ENCODE measurements at places on chromosomes 1 and 21.

GRCh38 chr21:34962586-34963222 lies 86.4 kb downstream of the RUNX1 start:
- no peak for DNase-seq

DNA sequence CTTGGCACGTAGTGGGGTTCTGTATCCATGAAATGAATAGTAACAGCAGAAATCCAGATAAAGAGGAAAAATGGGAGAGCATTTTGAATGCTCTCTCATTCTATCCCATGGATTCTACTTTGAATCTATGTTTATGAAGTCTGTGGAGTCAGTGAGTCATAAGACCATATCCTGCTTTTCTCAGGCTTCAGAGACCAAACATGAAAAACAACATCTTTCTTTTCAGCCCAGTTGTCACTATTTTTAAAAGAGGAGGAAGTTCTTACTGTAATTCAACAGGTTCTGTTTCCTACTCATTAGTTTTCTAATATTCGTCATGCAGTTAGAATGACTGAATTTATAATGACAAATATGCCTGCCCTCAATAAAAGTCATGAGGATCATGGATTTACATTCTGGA lies 39.4 kb upstream of the CD55 start:
- no peak for DNase-seq

DNA sequence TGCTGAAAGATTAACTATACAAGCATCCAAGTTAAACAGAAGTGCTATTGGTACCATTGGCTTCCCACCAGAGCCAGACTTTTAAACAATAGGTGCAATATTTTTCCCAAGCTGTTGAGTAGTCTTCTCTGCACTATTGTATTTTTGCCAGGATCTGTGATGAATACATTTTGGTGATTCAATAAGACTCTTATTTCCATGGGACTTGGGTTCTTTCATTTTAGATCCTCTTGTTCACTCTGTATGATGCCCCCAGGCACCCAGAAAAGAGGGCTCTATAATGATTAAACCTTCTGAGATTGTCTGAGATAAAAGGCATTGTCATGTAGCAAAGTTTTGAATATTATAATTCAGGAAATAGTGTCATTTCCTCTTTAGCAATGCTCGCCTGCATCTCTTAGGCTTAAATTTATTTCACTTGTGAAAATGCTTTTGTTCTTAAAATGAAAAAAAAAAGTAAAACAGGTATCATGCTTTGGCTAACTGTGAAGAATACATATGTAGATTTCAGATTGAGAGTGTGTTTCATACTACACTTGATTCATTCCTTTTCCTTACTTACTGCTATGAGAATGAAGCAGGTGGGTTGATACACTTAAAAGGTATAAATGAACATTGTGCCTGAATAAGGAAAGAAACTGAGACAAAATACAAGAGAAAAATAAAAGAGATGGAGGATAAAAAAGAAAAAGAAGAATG lies 275.0 kb downstream of the HMCN1 start:
- no peak for DNase-seq

DNA sequence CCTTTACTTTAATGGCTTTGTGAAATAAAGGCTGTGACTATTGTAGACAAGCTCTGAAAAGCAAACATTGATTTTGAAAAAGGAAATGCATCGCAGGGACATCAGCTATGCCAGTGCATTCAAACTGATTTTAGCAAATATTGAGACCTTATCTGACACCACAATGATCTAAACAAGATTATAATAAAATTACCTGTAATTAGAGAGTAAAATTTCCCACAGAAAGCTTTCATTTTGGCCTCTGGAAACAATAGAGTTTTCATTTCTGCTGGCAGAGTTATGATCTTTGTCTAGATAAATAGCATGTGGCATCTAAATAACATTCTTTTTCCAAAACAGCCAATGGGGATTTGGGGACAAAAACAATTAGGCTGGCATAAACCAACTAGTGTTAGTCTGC lies 650.4 kb upstream of the PRMT6 start:
- no peak for DNase-seq

DNA sequence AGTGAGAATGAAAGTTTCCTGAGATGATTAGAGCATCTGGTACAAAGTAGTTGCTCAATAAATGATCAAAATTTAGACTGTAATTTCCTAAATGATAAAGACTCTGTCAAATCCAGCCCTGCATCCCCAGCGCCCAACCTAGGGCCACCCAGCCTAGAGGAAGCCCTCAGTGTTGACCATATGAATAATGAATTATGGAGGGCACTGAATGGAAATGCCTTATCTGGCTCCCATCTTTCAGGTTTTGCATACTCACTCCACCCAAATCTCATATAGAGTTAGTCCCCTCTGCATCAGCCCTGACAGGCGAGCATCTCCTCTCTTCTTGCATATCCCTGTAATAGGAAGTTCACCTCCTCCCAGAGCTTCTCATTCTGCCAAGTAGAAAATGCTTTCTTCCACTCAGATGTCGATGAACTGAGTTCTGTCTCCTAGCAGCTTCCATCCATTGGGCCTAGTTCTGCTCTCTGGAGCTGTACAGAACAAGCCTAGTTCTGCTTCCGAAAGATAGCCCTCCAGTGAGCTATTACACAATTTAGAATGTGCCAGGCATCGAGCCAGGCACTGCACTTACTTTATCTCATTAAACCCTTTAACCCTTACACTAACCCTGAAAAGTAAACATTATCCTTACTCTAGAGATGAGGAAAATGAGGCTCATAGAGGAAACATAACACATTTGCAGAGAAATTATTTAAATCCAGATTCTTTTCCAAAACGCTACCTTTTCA lies 20.9 kb downstream of the COA7 start:
- DNase-seq, result no peak

DNA sequence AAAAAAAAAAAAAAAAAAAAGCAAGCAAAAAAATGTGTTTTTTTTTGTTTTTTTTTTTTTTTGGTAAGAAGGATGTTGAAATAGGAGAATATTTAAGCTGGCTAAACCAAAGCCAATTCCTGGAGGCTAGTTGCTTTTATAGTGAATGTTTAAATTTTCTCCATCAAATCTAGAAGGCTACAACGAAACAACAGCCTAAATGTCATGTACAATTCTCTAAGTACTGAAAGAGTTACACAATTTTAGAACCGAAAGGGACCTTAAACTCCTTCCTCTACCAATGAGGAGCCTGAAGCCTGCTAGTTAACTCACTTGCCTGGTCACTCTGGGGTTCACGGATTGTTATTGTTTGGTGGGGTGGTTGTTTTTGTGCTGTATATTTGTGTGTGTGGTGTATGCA lies 3.5 kb downstream of the WLS start:
- no peak for DNase-seq

DNA sequence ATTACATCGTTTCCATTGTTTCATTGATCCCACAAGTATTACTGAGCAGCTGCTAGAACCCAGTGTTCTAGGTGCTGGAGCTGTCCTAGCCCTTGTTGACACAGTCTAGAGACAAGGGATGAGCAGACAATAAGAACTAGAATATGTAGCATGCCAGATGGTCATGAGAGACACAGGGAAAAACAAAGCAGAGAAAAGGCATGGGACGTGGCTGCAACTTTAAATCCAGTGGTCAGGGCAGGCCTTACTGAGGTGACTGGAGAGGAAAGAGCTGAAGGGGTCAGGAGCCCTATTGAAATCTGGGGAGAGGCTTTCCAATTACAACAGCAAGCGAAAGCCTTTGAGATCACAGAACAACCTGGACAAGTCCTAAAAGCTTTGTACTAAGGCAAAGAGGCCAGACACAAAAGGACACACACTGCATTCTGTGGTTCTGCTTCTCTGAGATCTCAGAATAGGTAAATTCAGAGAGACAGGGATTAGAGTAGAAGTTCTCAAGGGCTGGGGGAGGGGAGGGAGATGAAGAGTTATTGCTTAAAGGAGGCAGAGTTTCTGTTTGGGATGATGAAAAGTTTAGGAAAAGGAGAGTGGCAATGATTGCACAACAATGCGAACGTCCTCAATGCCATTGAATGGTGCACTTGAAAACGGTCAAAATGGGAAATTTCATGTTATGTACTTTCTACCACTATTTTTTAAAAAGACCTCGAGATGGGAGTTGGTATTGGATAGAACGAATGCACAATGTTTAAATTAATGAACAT lies 467.4 kb upstream of the VAMP3 start:
- no peak for DNase-seq

GRCh38 chr1:9835758-9836631 lies 12.2 kb upstream of the CLSTN1 start:
- DNase-seq, result no peak

DNA sequence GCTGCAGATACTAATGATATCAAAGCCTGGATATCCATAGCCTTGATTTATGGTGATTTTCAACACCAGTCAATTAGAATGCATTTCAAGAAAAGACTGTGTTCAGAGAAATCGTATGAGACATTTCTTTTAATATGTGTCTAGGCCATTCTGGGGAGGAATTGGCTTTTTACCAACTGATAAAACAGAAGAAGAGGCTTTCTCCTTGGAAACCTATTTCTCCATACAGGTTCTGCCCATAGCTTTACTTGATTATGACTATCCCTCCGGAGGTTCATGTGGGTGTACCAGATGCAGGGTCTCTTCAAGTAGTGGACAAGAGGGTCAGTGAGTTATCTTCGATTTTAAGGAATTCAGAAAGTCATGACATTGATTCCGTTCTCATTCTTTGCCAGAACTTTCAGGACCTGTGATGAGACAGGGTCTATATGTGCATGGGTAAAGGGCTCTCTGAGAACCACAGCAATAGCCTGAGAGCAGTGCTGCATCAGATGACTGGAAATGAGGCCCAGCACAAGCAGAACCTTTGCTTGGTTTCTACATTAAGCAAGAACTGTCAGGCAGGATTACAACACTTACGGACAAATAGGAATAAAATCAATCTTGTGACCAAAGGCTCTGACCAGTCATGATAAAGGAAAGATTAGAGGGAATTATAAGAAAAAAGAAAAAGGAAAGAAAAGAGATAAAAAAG lies 263.7 kb upstream of the SGIP1 start:
- no peak for DNase-seq

- DNase-seq, result no peak
Observed at GRCh38 chr1:45617618-45618017, 6.2 kb downstream of the CCDC17 start.

- DNase-seq, result no peak
Observed at GRCh38 chr1:221824025-221824424, 82.1 kb upstream of the DUSP10 start.

DNA sequence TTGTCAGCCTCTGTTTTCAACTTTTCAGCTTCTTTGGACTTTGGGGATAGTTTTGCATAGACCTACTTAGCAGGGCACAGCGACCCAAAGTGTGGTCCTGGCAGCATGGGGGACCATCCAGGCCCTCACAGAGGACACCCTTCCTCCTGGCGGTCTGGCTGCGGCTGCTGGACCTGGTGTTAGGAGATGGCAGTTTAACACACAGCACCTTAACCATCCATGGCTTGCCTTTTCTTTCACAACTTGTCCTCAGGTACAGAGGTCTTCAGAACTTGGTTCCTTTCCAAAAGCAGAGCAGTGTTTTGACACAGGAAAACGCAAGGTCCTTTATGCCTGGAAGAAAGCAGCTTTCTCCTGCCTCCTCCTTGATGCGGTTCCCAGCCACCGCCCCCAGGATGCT lies 68.1 kb downstream of the RHOU start:
- DNase-seq, result no peak

- DNase-seq, result no peak
Observed at GRCh38 chr1:53288790-53289429, 39.0 kb downstream of the LRP8 start.

GRCh38 chr1:54965624-54966340 lies 14.6 kb upstream of the TMEM61 start:
- no peak for DNase-seq

DNA sequence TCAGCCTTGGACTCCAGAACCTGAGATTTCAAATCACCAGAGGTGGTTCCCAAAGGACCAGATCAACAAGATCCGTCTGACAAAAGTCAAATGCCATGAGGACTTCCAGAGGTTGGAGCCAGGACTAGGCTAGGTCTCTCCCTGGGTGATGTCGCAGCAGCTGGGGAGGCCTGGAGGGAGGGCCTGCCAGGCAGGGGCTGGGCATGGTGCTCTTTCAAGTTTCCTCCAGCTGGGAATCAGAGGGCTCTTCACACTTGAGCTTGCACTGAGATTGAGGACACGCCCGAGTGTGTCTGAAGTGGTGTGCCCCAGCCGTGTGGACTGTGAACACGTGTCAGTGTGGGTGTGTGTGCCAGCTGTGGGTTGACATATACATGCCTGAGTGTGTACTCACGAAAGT lies 21.3 kb upstream of the RSPO1 start:
- no peak for DNase-seq

DNA sequence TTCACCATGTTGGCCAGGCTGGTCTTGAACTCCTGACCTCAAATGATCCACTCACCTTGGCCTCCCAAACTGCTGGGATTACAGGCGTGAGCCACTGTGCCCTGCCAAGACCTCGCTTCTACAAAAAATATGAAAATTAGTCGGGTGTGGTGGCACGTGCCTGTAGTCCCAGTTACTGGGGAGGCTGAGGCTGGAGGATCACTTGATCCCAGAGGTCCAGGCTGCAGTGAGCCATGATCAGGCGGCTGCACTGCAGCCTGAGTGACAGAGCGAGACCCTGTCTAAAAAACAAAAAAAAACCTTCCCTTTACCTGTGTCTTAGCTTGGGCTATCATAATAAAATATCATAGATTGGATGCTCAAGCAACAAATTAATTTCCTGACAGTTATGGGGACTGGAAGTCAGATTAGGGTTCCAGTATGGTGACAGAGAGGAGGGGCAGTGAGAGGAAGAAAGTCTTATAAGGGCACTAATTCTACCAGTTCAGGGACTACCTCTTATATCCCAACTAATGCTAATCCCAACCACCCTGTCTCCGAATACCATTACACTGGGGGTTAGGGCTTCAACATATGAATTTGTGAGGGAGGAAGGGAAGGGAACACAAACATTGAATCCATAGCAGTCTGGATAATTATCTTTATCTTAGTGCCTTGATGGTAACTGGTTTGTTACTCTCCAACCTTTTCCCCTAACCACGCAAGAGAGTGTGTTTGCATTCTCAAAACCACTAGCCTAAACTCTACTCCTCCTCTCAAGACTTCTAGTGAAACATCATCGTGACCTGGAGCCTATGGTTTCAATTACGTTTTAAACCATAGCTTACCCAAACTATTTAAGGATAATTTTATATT lies 1.0 kb upstream of the NAXE start:
- DNase-seq, result no peak

Measured in NK-92 treated with Interleukin-12 subunit alpha and Interleukin-12 subunit beta, amount 100 ng/mL, for 24 hours (cell line).